GM04504 (cell line): ENCODE measurements at places on chromosomes 1 and 21.

- no peak for DNase-seq
Measured at GRCh38 chr1:84830136-84830535, 62.9 kb downstream of the LPAR3 start.

DNA sequence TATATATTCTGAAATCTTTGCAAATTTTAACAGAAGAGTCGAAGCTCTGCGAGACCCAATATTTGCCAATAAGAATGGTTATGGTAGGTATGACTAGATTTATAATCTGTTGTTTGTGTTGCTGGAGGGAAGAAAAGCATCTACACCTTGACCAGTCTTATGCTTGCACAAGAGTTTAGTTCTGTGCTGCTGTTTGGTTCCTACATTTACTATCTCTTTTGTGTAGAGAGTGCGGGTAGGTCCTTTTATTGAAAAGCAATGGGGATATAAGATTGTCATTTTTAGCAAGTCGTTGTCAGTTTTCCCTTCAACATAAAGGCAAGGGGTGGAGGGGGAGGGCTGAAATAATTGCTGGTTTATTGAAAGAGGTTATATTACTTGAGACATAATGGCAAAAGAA is 396 bp downstream of the ELAVL4 start:
- no peak for DNase-seq

DNA sequence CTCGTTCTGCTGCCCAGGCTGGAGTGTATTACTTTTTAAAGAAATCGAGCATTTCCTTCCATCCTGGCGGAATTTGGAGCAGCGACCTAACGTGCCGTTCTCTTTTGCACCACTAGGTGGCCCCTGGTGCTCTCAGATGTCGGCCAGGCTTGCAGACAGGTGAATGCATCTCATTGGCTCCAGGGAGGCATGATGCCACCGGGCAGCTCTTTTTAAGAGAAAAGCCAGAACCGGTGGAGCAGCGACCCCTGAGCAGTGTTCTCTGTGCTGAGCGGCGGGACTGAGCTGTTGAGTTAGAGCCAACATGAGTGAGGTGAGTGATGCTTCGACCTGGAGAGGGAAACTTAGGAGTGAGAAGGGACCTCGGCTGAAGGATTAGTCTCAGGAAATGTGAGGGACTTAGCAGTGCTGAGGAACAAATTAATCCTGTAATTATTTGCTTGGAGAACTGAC is at the start of gene PCP4:
TSS of gene PCP4 (plus strand) at position 241 of the 453 bp plus-strand sequence. CDS start at position 305, 64 bp downstream.
- no peak for DNase-seq

DNA sequence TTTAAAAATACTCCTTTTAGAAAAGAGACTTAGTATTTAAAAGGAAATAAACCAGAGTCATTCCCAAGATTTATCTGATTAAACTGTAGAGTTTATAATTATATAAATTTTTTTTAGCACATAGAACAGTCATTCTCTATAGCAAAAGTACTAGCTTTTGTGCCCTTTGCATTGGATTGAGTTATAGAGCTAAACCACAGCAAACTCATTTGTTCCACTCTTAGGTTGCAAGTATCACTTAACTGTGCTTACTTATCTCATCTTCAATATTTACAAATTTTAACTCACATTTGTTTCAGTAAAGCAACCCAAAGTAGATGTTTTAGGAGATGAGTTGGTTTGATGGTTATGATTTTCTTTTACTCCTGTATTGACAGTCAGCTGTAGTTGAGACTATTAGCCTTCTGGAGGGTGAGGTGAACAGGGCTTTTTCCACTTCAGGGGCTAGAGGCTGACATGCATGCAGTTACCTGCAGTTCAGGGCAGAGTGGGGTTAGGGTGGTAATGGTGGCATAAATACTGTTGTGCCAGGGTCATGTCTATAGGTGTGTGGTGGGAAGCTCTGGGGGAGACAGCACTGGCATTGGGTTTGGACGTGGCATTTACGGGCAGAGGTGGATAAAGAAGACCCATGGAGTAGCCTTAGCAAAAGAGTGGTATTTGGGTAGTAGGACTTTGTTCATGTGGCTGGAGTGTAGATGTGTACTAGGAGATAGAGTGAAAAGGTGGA is 42.1 kb downstream of the DYRK1A start:
- no peak for DNase-seq

GRCh38 chr1:158007667-158008386 is 14.4 kb downstream of the KIRREL1 start:
- no peak for DNase-seq

DNA sequence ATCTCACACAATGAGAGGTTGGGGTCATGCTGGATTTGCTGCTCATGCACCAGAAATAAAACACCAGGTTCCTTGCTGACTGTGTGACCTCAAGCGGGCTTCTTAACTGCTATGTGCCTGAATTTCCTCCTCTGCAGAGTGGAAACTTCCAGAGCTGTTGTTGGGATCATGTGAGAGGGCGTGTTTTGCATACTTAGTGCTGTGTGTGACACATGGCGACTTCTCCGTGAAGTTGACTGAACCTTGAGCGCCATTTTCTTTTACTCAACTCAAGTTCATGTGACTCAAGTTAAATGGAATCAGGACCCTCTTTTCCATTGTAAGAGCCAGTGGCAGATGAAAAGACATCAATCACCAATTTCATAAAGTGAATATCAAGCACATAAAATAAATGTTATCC is 224.0 kb downstream of the KIF26B start:
- no peak for DNase-seq

GRCh38 chr1:64594446-64594845 is 124.5 kb downstream of the CACHD1 start:
- DNase-seq: no peak

GRCh38 chr1:39952359-39953110 is 2.4 kb upstream of the MFSD2A start:
- DNase-seq: no peak

- no peak for DNase-seq
Measured at GRCh38 chr1:219945795-219946194, 17.4 kb upstream of the SLC30A10 start.

DNA sequence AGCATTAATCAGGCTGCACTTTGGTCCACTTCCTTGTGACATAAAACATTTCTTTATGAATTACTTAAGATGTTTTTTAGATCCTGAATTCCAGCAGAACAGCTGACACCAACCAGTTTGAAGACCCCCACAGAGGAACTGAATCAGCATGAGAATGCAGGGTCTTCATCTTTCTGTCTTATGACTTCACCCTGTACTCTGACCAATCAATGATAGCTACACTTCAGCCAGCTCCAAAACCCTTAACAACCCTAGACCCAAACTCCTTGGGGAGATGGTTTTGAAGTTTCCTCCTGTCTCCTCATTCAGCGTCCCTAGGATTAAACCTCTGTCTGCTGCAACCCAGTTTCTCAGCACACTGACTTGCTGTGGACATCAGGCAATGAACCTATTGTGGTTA is 175.0 kb downstream of the CTH start:
- no peak for DNase-seq

DNA sequence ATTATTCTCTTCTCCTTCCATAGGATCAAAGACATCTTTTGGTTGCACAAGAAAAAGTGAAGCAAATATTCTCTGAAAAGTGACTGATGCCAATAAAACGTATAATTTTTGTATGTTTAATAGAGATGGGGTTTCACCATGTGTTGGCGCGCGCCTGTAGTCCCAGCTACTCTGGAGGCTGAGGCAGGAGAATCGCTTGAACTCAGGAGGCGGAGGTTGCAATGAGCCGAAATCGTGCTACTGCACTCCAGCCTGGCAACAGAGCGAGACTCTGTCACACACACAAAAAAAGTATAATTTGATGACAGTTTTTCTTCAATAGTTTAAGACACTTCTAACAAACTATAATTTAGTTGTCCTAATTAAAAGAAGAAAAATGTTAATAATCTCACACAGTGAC is 23.8 kb downstream of the ANP32E start:
- no peak for DNase-seq

GRCh38 chr1:193222056-193222615 is 35.7 kb upstream of the B3GALT2 start:
- DNase-seq: no peak

DNA sequence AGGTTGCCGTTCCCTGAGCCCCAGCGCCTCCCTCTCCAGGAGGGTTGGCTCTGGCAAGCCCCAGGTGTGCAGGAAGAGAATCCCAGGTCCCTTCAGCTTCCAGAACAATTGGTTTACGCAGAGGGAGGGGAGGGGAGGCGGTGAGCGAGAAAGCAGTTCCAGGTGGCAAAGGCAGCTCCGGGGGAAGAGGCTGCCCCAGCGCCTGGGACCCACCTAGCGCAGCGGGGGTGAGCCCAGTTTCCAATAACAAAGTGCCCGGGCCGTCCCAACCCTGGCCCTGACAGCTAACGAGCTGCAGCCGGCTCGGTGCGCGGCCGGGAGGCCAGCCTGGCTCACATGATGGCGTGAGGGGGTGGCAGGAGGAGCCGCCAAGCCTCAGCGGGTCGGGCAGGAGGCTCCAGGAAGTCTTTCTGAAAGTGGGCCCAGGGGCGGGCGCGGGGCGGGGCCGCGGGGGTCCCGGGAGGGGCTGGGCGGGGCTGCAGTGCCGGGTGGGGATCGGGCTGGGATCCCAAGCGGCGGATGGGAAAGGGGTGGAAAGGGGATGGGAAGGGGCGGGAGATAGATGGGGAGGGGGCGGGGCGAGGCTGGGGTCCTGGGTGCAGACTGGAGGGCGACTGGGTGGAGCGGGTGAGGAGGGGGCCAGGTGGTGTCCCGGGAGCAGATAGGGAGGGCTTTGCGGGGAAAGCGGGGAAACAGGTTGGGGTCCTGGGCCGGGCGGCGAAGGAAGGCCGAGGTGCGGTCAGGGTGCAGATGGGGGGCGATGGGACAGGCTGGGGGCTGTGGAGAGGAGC is 22.8 kb downstream of the DHRS3 start:
- no peak for DNase-seq

- no peak for DNase-seq
Measured at GRCh38 chr1:243218059-243218458, 37.0 kb downstream of the CEP170 start.

- no peak for DNase-seq
Measured at GRCh38 chr1:165645654-165646366, 14.8 kb downstream of the MGST3 start.

DNA sequence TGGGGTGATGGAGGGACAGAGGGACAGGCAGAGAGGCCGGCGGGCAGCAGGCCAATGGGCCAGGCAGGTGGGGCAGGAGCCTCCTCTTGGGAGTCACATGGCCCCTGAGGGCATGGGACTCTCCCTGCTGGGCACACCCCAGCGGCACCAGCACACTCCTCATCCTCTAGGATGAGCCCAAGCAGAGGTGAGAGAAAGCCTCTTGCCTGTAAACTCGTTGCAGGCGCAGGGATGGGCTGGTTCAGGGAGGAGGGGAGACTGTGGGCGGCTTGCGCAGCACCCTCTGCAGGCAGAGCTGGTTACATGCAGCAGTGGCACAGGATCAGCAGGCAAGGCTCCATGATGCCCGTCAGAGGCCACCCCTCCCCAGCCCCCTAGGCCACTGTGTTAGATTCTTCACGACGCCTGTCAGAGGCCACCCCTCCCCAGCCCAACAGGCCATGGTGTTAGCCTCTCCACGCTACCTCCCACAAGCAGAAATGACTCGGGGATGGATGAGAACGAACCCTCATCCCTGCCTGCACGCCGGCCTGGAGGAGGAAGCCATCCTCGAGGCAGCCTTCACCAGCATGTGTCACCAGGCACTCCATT is 209.7 kb upstream of the VAMP3 start:
- no peak for DNase-seq

DNA sequence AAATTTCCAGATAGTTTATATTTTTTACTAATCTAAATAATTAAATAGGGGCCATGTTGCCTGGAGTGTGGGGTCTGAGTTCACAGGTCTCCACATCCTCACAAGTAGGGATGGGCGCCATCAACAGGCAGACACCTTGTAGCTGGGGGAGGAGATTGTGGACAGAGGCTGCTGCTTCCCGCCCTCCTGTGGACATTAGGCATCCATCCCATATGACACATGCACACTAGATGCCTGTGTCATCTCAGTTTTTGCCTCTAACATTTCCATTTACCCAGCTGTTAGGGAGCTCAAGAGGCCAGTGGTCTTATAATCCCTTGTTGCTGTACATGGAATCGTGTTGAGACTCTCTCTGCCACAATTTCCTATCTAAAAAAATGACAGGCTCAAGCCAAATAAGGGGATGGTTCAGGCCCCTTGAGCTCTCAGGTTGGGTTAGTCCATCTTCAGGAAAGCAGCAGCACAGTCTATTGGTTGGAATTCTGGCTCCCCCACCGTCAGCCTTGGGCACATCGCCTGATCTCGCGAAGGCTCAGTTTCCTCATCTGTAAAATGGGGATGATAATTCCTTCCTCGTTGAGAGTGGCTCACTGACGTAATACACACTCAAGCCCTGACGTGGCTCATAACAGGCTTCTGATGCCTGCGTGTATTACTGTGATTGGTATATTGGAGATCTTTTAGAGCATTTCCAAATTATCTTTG is 13.6 kb downstream of the LHX4 start:
- no peak for DNase-seq

DNA sequence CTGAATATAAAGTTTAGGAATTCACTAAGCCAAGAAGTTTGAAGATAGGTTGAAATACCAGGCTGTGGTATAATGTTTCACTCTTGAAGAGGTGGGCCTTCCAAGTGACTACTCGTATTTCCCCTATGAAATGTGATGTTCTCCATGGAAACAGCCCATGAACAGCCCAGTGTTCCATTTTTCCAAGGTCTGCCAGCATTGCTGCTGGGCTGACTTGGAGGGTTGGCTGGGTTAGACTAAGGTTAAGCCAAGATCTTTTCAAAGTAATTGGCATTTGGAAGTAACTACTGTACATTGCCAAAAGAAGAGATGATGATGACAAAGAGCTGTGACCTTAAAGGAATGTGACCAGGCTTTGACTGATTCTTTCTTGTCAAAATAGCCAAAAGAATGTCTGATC is 73.8 kb downstream of the RPE65 start:
- DNase-seq: no peak

- no peak for DNase-seq
Measured at GRCh38 chr1:221240690-221241089, 361.4 kb downstream of the HLX start.

- no peak for DNase-seq
Measured at GRCh38 chr1:106515375-106515774, 541.1 kb upstream of the PRMT6 start.

DNA sequence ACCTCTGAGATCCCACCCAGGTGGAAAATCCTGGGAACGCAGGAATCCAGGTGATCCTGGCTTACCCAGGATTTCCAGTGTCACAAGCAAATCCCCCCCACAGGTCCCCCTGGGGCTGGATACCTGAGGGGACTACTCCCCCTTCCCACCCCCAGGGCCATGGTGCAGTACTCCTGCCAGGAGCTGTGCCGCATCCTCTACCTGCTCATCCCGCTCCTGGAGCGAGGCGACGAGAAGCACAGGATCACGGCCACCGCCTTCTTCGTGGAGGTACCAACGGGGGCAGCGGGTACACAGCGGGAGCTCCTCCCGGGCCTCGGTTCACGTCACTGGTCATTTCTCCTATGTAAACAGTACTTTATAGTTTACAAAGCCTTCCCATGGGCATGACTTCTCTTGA is 20.4 kb upstream of the TTC4 start:
- no peak for DNase-seq
